ENCODE measurements at places on chromosomes 7 and 10. TPM values are rescaled to one million over a fixed set of nuclear protein-coding genes. Genes with fewer than 3 reads are reported as not detected.

The LFNG gene
- 31.6 TPM for total RNA-seq

- H3K4me1 ChIP-seq, result no peaks in the 10 kb centered on the region
- H3K36me3 ChIP-seq, result no peaks in the 10 kb centered on the region
- no peak overlapping the region for H3K27ac ChIP-seq
- no peaks in the 10 kb centered on the region for H3K27me3 ChIP-seq
- peak; percentile 5 for DNase-seq
- H3K4me3 ChIP-seq, result no peak overlapping the region
Observed at GRCh38 chr7:12839508-12840153, 152.2 kb downstream of the ARL4A start.

The NANOS1 gene
- total RNA-seq, result 3.1 TPM

The PALD1 gene
- total RNA-seq, result 31.8 TPM

- no peak overlapping the region for H3K27ac ChIP-seq
- no peak overlapping the region for H3K4me3 ChIP-seq
- no peaks in the 10 kb centered on the region for H3K4me1 ChIP-seq
Observed at GRCh38 chr7:95929710-95930280, 157.4 kb downstream of the DYNC1I1 start.

DNA sequence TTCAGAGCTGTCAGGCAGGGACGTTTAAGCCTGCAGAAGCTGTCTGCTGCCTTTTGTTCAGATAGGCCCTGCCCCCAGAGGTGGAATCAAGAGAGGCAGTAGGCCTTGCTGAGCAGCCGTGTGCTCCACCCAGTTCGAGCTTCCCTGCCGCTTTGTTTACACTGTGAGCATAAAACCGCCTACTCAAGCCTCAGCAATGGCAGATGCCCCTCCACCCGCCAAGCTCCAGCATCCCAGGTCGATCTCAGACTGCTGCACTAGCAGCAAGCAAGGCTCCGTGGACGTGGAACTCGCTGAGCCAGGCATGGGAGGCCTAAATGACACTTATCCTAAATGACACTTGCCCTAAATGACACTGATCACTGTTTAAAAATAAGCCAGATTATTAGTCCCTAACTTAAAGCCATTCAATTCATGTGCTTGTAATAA, 6.8 kb upstream of the ASB15 start:
- H3K36me3 ChIP-seq, result no peaks in the 10 kb centered on the region
- H3K4me3 ChIP-seq, result no peak overlapping the region
- H3K27ac ChIP-seq, result no peak overlapping the region
- peak; percentile 46 for DNase-seq
- no peaks in the 10 kb centered on the region for H3K27me3 ChIP-seq

The ASIC3 gene
- total RNA-seq, result 1.4 TPM

DNA sequence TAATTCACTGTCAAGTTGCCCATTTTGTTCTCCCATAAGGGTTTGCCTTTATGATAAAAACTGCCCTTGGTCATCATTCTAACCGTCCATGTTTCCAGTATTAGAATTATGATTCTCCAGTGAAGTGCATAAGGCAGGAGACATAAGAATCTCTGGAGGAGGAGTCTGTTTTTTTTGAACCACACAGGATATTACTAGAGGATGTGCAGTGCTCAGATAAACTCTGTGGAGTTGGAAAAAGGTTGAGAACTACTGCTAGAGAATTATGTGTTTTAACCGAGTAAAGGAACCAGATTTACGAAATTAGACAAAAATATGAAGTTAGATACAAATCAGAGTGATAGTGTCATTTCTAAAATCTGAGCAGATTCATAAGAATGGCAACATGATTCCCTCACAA, 40.5 kb downstream of the MDFIC start:
- DNase-seq, result no peak
- no peaks in the 10 kb centered on the region for H3K36me3 ChIP-seq
- no peak overlapping the region for H3K4me3 ChIP-seq
- no peaks in the 10 kb centered on the region for H3K4me1 ChIP-seq
- no peaks in the 10 kb centered on the region for H3K27me3 ChIP-seq

GRCh38 chr10:4136121-4136520, 351.1 kb upstream of the KLF6 start:
- H3K4me3 ChIP-seq, result no peak overlapping the region
- no peak for DNase-seq
- no peaks in the 10 kb centered on the region for H3K36me3 ChIP-seq

- no peaks in the 10 kb centered on the region for H3K27me3 ChIP-seq
- H3K27ac ChIP-seq, result no peak overlapping the region
- peaks cover 10% of the 10 kb centered on the region for H3K4me1 ChIP-seq
- H3K36me3 ChIP-seq, result no peaks in the 10 kb centered on the region
Observed at GRCh38 chr7:2100278-2101208, 132.2 kb downstream of the MAD1L1 start.

The ADD3 gene
- total RNA-seq, result 85.6 TPM

DNA sequence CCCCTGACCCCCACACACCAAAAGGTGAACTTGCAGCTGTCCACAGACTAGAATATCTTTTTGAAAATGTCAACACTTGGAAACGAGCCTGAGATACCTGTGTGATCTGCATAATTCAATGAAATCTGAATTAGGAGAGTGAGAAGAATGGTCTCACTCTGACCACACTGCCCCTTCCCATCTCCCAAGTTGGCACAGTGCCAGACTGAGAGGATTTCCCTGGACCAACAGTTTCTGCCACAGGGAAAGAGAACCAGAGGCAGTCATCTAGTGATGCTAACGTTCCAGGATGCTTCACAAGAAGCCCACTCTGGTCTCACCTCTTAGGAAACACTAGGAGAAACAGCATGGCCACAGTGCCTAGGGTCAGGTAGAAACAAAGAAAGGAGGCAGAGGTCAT, 479.0 kb downstream of the SDK1 start:
- H3K4me1 ChIP-seq, result no peaks in the 10 kb centered on the region
- no peaks in the 10 kb centered on the region for H3K36me3 ChIP-seq
- no peaks in the 10 kb centered on the region for H3K27me3 ChIP-seq
- no peak overlapping the region for H3K4me3 ChIP-seq
- DNase-seq, result no peak
- no peak overlapping the region for H3K27ac ChIP-seq

DNA sequence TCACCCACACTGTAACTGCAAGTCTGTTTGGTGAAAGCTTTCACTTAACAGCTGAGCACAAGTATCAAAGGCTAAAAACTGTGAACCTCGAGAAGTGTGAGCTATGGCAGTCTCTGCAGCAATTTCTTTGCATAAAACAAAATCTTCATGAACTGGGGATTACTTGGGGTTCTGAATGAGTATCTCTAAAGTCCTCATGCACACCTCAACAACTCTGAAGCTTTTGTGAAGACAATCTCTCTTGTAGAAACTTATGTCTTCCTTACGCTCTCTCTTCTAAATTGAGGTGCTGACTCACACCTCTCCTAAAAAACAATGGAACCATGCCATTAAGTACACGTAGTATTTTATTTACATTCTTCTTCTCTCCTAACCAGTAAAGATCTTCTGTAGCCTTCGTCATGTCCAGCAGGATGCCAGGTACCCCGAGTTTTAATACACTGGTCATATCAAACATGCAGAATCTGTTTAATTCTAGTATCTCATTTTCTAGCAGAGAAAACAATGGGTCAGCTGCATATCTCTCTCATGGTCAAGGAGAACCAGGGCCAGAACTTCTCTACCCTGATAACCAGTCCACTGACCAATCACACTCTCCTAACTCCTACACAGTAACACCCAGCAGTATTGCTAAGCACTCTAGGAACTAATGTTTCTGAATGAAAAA, 76.9 kb downstream of the UBE2H start:
- H3K27me3 ChIP-seq, result no peaks in the 10 kb centered on the region
- no peak overlapping the region for H3K4me3 ChIP-seq
- no peak overlapping the region for H3K27ac ChIP-seq
- peaks cover 16% of the 10 kb centered on the region for H3K36me3 ChIP-seq

DNA sequence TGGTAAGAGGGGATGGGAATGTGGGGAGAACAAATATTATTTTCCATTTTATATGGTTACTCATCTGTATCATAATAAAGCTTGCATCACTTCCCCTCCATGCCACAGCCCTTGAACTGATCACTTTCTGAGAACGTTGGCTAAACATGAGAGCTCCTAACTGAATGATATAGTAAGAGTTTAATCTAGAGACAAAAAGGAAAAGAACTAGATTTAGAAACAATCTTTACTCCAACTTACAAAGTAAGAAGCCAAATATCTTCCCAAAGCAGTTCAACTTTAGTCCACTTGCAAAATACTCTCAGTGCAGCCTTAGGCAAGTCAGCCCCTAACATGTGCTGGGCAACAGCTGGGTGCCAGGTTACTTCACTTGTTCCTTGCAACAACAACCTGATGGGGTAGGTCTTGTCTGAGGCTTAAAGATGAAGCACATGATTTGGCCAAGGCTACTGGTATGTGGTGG, 20.3 kb downstream of the SMURF1 start:
- no peak overlapping the region for H3K4me3 ChIP-seq
- H3K4me1 ChIP-seq, result no peaks in the 10 kb centered on the region
- no peaks in the 10 kb centered on the region for H3K27me3 ChIP-seq
- DNase-seq, result no peak
- no peaks in the 10 kb centered on the region for H3K36me3 ChIP-seq

- no peak overlapping the region for H3K4me3 ChIP-seq
- H3K27ac ChIP-seq, result no peak overlapping the region
- DNase-seq, result no peak
- no peaks in the 10 kb centered on the region for H3K4me1 ChIP-seq
- no peaks in the 10 kb centered on the region for H3K27me3 ChIP-seq
Observed at GRCh38 chr10:97828721-97829120, 20.9 kb upstream of the GOLGA7B start.

The ACTR3C gene
- not detected for total RNA-seq

The GJD4 gene
- not detected for total RNA-seq

DNA sequence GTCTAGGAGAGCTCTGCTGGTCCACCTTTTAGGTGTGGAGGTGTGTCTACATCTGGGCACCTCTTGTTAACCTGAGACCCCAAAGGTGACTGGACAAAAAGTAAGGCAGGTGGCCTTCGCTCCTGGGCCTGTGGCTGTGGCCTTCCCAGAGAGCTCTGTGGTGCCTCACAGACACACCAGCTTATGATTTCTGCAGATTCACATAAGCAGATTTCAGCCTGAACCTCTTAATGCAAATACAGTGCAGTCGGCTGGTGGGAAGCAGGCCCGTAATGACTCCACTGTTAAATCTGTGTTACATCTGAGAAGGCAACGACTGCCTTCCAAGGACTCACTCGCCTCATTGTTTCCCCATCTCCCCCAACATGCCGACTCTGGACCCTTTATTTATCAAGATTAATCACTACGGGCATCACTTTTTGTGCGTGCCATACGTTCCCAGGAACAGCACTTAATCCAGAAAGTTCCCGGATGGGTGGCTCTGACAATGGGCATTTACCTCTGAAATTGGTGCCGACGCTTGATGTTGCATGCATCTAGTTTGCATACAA, 119.8 kb downstream of the EBF3 start:
- H3K4me3 ChIP-seq, result no peak overlapping the region
- peaks cover 2% of the 10 kb centered on the region for H3K4me1 ChIP-seq
- DNase-seq, result no peak
- no peaks in the 10 kb centered on the region for H3K27me3 ChIP-seq
- no peaks in the 10 kb centered on the region for H3K36me3 ChIP-seq

DNA sequence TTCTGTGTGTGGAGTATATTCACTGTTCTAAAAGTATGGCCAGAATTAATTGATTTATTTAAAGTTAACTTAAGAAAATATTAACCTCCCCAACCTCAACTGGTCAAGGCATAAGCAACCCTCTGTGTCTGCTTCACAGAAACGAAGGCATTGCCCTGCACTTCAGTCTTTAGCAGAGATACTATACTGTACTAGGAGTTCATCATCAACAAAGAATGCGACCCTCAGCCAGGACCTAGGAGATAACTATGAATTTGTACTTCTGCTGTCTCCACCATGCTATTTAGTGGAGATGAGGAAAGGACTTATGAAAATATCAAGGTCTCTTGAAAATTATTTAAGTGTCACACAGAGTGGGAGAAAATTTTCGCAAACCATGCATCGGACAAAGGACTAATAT, 35.7 kb upstream of the SEMA3D start:
- H3K4me1 ChIP-seq, result no peaks in the 10 kb centered on the region
- no peaks in the 10 kb centered on the region for H3K36me3 ChIP-seq

The GBX1 gene
- total RNA-seq, result not detected

DNA sequence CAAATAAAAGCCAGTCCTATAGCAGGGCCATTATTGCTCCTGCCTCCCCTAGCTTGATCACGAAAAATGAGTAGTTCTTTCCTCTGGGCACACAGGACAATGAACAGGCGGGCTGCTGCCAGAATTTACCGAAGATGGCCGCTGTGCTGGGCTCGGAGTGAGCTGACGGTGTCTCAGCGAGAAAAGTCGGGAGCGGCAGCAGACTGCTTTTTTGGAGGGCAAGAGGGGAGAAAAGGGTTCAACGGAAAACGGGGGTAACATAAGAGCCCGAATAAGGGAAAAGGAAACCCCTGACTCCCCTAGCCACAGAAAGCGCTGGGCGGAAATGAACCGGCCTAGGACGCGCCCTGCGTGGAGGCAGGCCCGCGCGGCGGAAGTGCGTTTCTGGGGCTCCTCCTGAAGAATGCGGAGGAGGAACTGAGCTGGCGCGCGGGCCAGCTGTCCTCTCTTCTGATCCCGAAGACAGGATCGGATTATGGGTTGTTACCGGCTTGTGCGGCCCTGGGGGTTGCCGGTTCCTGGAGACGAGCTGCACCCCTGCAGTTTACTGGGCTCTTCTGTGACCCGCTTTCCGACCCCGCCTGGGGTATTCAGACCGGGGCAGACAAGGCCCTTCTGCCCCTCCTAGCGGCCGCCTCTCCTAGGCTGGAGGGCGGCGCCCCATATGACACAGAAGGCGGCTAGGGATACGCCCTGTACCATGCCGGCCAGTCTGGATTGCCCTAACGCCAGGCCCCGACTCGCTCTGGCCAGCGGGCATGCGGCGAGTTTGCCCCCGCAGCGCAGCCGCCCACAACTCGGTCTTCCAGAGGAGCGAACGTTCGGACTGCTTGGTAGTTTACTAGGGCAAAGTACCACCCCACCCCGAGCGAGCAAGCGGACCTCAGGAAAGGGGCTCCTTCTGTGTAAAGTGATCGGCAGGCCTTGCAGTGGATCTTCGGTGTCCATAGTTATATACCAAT, 30.1 kb upstream of the KMT2E start:
- H3K36me3 ChIP-seq, result no peaks in the 10 kb centered on the region
- peak overlapping the region; percentile 71 for H3K4me3 ChIP-seq
- DNase-seq, result peak; percentile 58
- peak overlapping the region; percentile 90 for H3K27ac ChIP-seq
- H3K27me3 ChIP-seq, result no peaks in the 10 kb centered on the region

- no peaks in the 10 kb centered on the region for H3K36me3 ChIP-seq
- no peak for DNase-seq
- no peaks in the 10 kb centered on the region for H3K4me1 ChIP-seq
- H3K27me3 ChIP-seq, result no peaks in the 10 kb centered on the region
Observed at GRCh38 chr7:7922684-7923385, 45.8 kb upstream of the GLCCI1 start.

- H3K36me3 ChIP-seq, result no peaks in the 10 kb centered on the region
- H3K27me3 ChIP-seq, result no peaks in the 10 kb centered on the region
- H3K27ac ChIP-seq, result no peak overlapping the region
- no peak overlapping the region for H3K4me3 ChIP-seq
- no peak for DNase-seq
Observed at GRCh38 chr7:17236171-17236570, 62.3 kb upstream of the AHR start.

The RGR gene
- not detected for total RNA-seq

DNA sequence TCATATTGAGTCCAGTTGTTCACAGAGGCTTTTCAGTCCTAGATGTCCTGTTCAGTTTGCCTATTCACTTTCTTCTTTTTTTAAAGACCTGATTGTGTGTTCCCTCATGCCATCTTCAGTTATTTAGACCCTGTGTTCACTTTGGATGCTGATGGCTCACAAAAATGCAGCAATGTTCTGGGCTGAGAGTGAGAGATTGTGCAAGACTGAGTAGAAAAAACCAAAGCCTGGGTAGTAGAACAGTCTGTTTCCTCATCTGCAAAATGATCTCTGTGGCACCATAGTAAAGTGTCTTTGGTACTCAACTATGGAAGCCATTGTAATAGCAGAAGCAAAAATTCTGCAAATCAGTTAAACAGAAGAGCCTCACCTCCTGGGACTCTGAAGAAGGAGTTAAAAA, 43.2 kb downstream of the AKR1B1 start:
- DNase-seq, result no peak
- no peaks in the 10 kb centered on the region for H3K27me3 ChIP-seq
- H3K36me3 ChIP-seq, result no peaks in the 10 kb centered on the region
